Stimulated activated CD8-positive, alpha-beta memory T cell treated with anti-CD3 and anti-CD28 coated beads, Interleukin-7, amount 100 ng/mL, for 48 hours (primary cell): ENCODE measurements at places on chromosomes 7 and 10.

- no peak for DNase-seq
Observed at GRCh38 chr10:127932521-127933270, 25.8 kb downstream of the PTPRE start.

DNA sequence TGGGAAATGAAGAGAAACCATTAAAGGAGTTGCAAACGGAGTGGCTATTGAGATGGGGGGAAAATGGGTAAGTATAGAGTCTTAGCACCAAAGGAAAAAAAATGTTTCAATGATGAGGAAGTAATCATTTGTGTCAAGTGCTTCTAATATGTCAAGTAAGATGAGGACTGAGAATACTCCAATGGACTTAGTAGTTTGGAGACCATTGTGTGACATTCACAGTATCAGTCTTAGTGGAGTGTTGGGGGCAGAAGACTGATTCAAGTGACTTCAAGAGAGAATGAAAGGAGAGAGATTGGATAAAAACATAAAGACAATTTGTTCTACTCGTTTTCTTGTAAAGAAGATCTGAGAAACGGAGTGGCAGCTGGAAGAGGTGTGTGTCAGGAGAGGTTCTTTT, 88.6 kb upstream of the ARID5B start:
- DNase-seq: no peak

DNA sequence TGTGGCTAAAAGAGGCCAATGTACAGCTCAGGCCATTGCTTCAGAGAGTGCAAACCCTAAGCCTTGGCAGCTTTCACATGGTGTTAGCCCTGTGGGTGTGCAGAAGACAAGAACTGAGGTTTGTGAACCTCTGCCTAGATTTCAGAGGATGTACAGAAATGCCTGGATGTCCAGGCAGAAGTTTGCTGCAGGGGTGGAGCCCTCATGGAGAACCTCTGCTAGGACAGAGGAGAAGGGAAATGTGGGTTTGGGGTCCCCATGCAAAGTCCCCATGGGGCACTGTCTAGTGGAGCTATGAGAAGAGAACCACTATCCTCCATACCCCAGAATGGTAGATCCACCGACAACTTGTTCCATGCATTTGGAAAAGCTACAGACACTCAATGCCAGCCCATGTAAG, 12.4 kb downstream of the SORCS1 start:
- DNase-seq: no peak

DNA sequence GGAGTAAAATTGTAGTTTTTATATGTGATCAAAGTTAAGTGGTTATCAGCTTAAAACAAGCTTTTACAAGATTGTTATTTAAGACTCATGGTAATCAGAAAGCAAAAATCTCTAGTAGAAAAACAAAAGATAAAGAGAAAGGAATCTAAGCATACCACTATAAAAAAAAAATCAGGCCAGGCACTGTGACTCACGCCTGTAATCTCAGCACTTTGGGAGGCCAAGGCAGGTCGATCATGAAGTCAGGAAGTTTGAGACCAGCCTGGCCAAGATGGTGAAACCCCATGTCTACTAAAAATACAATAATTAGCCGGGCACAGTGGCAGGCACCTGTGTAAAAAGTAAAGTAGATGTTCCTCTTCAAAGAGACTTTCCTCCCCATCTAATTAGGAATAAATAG, 265.9 kb upstream of the NRP1 start:
- no peak for DNase-seq

- no peak for DNase-seq
Observed at GRCh38 chr10:112711366-112711765, 238.7 kb upstream of the TCF7L2 start.

DNA sequence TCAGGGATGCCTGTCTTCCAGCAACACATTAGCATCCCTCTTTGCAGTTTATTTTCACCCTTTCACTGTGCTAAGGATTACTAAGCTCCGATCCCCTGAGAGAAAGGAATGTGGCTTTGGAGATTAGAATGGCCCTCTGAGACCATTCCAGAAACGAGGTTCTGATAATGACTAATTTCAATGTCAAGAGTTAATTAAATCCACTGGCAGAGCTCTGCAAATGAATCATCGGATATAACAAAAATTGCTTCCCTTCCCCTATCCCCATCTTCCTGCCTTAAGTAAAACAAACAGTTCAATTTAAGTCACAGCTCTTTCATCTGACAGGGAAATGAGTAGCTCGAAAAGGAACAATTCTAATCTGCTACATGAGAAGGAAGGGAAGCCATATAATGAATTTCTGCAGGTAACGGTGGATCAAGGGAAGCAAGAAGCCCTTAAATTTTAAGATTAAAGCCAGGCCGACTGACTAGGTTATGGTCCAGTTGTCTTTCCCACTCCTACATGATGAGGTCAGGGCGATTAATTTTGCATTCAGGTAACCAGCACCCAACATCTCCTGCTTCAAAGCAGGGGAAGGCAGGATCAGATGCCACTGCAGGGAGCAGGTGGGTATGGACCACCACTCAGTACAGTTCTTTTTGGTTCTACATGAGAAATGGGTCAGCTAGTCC, 50.5 kb downstream of the MALSU1 start:
- no peak for DNase-seq

GRCh38 chr10:71985542-71986250, 21.5 kb downstream of the CHST3 start:
- DNase-seq: no peak

- no peak for DNase-seq
Observed at GRCh38 chr7:158585721-158586498, 1.7 kb downstream of the PTPRN2 start.

- no peak for DNase-seq
Observed at GRCh38 chr7:136016649-136017395, 39.7 kb upstream of the MTPN start.

- DNase-seq: no peak
Observed at GRCh38 chr10:128908099-128908498, 558.9 kb upstream of the MGMT start.

DNA sequence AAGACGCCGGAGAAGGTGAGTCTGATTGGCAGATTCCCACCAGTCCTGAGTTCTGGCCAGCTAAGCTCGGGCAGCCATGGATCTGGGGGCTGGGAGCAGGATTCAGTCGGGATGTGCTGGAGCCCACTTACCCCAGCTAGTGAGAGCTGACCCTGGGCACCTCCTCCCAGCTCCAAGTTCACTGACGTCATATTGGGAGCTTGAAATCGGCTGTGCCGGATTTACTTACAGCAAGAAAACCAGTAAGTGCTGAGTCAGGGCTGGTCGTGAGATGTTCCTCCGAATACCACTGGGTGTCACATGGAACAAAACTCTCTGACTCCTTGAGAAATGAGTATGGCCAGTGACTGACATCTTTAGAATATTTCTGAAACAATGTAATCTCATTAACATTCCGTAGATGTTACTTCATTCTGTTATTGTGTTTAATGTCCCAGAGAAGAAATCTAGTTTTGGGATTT, 621.2 kb downstream of the SDK1 start:
- no peak for DNase-seq
